ENCODE measurements at places on chromosomes 3 and 15.

GRCh38 chr3:17605032-17605431 is 137.4 kb downstream of the TBC1D5 start:
- peak; percentile 84 for DNase-seq

GRCh38 chr3:81354119-81354518 is 407.3 kb downstream of the GBE1 start:
- DNase-seq = no peak

DNA sequence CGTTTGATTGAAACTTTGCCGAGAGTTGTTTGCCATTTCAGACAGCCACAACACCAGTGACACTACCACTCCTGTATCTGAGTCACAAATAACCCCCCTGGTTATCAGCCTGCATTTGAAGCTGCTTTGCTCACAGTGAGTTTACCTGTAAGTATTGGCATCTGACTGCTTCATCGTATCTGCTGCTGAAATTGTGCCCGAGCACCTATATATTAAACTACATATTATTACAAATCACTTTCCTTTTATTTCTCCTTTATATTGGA is 39.2 kb upstream of the SPSB4 start:
- no peak for DNase-seq

DNA sequence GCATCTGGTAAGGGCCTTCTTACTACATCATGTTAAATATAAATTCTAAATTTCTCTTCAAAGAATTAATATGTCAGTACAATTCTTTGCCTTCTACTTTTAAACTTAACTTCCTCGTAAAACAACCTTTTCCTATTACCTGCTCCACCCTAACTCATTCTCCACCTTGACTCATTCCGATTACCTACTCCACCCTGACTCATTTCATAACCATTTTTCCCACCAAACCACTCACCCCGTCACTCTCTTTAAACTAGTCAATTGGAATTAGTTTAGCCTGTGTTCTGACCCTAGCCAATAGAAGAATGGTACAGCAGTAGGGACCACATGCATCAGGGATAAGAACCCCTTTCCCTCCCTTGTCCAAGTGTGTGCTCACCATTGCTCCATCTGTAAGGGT is 65.6 kb downstream of the PLSCR2 start:
- peak; percentile 55 for DNase-seq

GRCh38 chr15:26075770-26076169 is 212.6 kb upstream of the ATP10A start:
- no peak for DNase-seq

DNA sequence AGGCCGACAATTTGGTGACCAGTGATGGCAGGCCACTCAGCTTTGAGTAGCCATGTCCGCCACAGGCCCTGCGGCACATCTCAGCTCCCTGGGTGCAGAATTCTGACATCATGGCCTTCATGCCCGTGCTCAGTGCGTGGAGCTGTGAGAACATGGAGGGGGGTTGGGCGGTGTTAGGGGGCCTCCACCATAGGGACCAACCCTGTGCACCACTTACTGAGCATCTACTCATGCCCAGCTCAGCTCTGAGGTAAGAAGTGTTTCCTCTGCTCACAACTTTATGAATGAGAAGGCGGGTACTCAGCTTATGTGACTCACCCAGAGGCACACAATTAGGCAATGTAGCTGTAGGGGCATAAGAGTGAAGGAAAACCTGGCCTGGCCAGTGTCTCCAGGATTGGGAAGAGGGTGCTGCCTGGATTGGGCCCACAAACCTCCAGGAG is 10.5 kb downstream of the ACOX2 start:
- DNase-seq = peak; percentile 88

DNA sequence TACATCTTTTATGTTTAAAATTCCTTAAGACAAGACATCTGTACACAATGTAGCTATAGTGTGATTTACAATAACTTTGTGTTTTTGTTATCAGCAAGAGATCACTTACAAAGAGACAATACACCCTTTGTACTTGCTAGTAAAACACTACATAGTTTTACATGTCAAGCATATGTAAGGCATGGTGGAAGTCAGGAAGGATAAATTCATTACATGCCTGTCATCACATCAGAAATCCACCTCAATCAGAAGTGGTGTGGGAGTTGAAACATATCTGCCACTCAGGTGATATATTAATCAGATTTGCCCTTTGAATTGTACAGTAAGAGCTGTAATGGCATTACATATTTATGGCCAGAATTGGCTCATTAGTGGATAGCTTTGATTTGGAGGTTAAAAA is 95.5 kb downstream of the MBNL1 start:
- DNase-seq = no peak

- no peak for DNase-seq
These were observed 33.5 kb downstream of the NTRK3 start for GRCh38 chr15:88223084-88223483.

GRCh38 chr3:64295594-64295993 is 70.3 kb upstream of the PRICKLE2 start:
- peak; percentile 39 for DNase-seq

GRCh38 chr15:91165850-91166249 is 65.8 kb downstream of the SV2B start:
- no peak for DNase-seq

GRCh38 chr3:127604035-127604434 is 5.8 kb downstream of the MCM2 start:
- DNase-seq = no peak

DNA sequence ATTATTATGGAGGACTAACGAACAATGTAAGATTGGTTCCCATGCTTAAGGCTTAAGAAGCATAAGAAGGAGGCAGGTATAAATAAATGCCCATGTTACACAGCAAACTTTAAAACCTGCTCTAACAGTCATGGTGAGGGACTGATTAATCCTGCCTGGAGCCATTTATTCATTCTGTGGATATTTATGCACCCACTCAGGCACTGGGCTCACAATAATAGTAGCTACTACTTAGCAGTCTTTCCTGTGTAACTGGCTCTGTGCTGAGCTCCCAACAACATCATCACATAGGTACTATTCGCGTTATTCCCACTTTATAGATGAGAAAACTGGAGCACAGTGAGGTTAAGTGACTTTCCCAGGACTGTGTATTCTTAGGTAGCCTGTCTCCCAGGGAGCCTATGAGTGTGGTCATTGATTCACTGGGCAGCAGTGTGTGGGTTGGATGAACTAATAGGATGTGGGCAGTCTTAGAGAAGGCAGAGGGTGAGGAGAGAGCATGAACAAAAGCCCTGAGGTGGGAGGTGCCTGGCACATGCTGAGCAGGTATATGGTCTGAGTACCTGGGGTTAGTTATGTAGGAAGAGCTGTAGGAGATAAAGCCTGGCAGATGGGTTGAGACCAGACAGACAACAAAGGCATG is 44.1 kb upstream of the UMPS start:
- DNase-seq = peak; percentile 71

- no peak for DNase-seq
These were observed 23.5 kb upstream of the ATP2C1 start for GRCh38 chr3:130870423-130870822.

Data from kidney tubule cell (primary cell).